ENCODE measurements at places on chromosomes 2 and 18.

GRCh38 chr18:74333091-74333490 is 17.5 kb downstream of the C18orf63 start:
- no peak for DNase-seq

- no peak for DNase-seq
Measured at GRCh38 chr18:40440088-40440487, 1514.9 kb upstream of the PIK3C3 start.

DNA sequence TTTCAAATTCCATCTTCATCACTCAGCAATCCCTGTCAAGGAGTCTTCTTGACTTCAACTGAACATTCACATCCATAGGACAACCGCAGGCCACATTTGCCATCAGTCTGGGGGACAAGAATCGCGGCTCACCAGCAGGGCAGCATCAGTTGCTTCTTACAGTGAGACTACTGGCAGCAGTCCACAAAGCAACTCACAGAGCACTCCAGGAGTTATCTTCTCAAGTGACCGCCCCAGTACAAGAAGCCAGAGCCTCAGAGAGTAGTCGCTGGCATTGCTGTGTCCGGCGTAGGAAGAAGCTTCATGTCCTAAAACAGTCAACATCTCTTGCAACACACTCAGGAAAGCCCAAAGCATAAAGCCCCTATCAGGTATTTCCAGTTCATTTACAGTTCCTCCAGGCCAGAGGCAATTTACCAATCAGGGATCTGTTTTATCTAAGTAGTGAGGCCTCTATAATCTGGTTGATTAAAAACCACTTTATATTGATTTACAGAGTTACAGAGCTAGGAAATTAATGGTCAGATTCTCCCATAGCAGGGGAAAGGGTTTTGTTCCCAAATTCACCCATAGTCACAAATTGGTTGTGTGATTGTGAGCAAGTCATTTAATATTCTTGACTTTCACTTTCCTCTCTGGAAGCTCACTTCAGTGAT is 177.3 kb downstream of the NBAS start:
- no peak for DNase-seq

DNA sequence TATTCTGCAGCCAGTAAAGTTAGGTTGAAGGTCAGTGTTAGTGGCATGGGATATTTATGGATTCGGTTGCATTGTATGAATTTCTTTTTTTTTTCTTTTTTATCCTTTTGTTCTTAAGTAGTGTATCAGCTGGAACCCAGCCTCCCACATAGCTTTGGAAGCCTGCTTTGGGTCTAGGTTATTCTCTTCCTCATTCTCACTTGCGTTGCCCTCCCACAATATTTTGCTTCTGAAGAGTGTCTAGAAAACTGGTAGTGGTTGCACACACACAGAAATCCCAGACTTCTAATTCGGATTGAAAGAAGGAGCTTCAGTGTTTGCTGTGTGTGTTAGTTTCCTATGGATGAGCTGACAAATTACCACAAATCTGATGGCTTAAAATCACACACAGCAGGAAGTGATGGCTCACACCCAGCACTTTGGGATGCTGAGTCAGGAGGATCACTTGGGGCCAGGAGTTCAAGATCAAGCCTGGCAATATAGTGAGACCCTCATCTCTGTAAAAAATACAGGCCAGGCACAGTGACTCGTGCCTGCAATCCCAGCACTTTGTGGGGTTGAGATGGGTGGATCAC is 104.8 kb downstream of the ARL4C start:
- peak; percentile 52 for DNase-seq

DNA sequence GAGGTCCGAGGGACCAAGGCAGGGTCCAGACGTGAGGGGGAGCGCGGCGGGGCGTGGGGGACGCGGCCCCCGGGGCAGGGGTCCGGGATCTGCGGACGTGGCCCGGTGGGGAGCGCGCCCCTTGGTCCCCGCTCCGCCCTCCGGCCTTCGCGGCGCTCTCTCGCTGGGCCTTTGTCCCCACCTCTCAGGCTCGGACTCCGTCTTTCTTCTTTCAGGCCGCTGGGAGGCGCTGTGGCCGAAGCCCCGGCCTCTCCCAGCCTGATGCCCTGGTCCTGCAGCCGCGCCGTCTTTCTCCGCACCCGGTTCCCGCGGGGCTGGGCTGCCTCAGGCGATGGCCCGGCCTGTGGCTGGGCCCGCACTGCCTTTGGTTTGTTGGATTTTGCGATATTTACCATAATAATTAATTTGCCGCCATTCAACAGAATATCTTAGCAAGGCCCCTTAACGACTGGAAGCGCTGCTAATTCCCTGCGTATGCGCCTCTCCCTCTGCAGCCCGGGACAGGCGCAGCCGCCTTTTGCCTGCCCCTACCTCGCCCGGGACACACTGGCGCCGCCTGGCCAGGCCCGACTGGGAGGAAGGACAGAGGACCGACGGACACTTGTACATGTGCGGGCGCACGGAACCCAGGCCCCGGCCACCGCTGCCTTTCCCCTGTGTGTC is 10.8 kb downstream of the SIX3 start:
- peak; percentile 56 for DNase-seq

GRCh38 chr2:118044103-118044716 is 30.3 kb upstream of the CCDC93 start:
- no peak for DNase-seq

GRCh38 chr18:58501066-58501896 is 127.6 kb downstream of the ALPK2 start:
- DNase-seq = peak; percentile 6

- no peak for DNase-seq
Measured at GRCh38 chr18:23493654-23494053, 9.7 kb upstream of the RMC1 start.

GRCh38 chr18:5868218-5868854 is 27.0 kb downstream of the TMEM200C start:
- peak; percentile 85 for DNase-seq

DNA sequence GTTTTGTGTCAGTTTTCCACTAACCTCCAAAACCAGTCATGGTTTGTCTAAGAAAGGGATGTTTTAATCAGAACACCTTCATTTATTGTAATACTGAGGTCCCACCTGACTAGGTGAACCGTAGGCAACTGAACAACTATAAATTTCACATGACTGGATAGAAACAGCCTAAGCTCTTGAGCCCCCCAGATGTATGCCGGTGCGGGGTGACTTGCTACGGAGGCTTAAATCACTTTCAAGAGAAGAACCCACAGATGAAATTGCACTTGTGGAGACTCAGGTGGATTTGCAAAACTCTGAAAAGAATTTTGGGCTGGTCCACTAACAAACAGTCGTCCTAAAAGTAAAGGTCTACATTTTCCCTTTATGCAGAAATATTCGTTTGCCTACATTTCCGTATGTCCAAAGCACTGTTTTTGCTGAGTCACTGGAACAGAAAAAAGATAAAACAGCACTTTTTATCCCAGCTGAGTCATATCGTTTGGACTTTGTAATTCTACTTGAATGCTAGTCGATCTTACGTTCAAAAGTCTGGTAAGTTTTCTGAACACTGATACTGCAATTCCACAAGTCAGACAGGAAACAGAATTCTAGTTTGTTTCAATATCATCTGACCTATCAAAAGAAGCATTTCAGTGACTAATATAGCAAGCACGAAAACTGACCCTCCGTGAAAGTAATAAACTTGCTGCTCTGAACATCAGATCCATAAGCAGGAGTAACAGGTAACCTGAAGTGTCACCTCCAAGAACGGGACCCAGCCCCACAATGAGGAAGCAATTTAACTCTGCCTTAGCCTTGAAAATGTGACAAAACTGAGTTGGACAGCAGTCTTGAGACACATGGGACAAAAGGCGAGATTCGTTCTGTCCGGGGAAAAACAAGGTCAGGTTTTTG is 18.1 kb downstream of the ZNF516 start:
- DNase-seq = peak; percentile 47

DNA sequence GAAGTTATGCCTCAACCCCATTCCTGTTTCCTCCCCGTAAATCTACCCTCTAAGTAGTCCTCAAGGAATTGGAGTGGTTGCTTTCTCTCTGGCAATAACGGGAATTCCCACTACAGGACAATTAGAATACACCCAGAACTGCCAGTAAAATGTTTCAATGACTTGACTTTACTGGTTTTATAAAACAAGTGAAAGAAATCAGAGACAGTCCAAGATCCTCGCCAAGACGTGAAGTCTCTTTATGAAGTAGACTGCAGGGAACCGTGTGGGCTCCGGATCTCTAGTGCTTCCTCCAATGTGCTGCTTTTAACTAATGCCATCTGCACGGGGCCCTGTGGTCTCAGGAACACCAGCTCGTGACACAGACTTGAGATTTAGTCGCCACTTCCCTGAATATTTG is 101.4 kb downstream of the CPO start:
- DNase-seq = peak; percentile 27

DNA sequence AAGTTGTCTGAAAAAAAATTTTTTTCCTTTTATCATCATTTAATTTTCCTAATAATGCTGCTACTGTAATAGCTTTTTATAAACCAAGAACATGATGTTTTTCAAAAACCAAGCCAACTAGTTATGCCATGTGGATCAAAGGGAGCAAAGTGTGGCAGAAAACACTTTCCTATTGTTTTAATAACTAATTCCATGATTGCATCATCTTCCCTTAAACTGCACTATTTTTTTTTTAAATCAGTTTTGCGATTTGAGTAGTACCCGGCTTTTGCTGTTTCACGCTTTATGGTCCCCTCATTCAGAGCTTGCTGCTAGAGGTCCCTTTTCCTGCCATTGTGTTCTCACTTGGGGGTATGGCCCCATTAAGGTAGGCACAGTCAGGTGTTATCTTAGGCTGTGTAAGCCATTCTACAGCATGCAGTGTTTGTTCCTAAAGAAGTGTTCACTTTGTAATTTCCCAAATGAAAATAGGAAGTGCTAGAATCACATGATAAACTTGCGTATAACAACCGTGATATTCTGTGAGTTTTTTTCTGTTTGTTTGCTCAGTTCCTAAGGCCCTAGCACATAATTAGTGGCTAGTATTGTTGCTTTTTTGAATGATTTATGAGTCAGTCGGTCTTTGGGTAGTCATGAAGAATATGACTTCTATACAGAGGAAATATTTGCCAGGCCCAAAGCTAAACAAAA is 225.8 kb downstream of the PTGR3 start:
- peak; percentile 87 for DNase-seq
